Common myeloid progenitor, CD34-positive (primary cell): ENCODE measurements at places on chromosomes 11 and 22.

DNA sequence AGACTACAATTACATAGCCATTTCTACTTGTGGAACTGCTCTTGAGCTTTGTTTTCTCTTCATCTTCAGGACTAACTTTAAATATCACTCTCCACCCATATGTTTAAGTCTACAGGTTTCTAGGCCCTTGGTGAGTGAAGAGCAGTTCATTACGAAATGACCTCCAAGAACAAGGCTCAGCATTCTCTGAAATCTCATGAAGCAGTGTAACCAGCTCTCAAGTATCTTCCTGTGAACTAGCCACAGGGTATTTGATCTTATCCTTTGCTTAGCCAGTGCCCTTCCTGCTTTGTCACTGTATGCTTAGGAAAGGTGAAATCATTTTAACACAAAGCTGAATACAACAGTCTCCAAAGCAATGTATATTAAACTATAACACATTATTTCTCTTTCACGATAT, 20.4 kb upstream of the LYVE1 start:
- DNase-seq, result no peak
- peak overlapping the region; percentile 11 for H3K27ac ChIP-seq
- no peak overlapping the region for H3K4me3 ChIP-seq
- no peaks in the 10 kb centered on the region for H3K27me3 ChIP-seq
- peaks cover 15% of the 10 kb centered on the region for H3K4me1 ChIP-seq
- H3K36me3 ChIP-seq, result no peaks in the 10 kb centered on the region

- DNase-seq, result no peak
- H3K27ac ChIP-seq, result no peak overlapping the region
- H3K27me3 ChIP-seq, result peaks cover 9% of the 10 kb centered on the region
Measured at GRCh38 chr22:46546466-46547178, 9.2 kb upstream of the CELSR1 start.

GRCh38 chr11:69683764-69684333, 8.7 kb upstream of the LTO1 start:
- H3K27me3 ChIP-seq, result peaks cover 17% of the 10 kb centered on the region
- peaks cover 3% of the 10 kb centered on the region for H3K4me1 ChIP-seq
- no peak overlapping the region for H3K27ac ChIP-seq
- H3K36me3 ChIP-seq, result no peaks in the 10 kb centered on the region
- no peak overlapping the region for H3K4me3 ChIP-seq
- DNase-seq, result no peak

GRCh38 chr11:125777309-125777708, 1.3 kb downstream of the PATE2 start:
- no peak overlapping the region for H3K27ac ChIP-seq
- no peaks in the 10 kb centered on the region for H3K4me1 ChIP-seq
- peaks cover 2% of the 10 kb centered on the region for H3K27me3 ChIP-seq
- H3K4me3 ChIP-seq, result no peak overlapping the region
- DNase-seq, result no peak

- no peak overlapping the region for H3K4me3 ChIP-seq
- no peak for DNase-seq
- no peaks in the 10 kb centered on the region for H3K27me3 ChIP-seq
- H3K36me3 ChIP-seq, result no peaks in the 10 kb centered on the region
- no peaks in the 10 kb centered on the region for H3K4me1 ChIP-seq
- no peak overlapping the region for H3K27ac ChIP-seq
Measured at GRCh38 chr11:71321433-71322191, 69.2 kb upstream of the SHANK2 start.

- H3K36me3 ChIP-seq, result no peaks in the 10 kb centered on the region
- no peak overlapping the region for H3K4me3 ChIP-seq
- no peak for DNase-seq
- peaks cover 2% of the 10 kb centered on the region for H3K27me3 ChIP-seq
- H3K4me1 ChIP-seq, result peaks cover 17% of the 10 kb centered on the region
Measured at GRCh38 chr11:117941163-117941707, 12.0 kb upstream of the TMPRSS13 start.

DNA sequence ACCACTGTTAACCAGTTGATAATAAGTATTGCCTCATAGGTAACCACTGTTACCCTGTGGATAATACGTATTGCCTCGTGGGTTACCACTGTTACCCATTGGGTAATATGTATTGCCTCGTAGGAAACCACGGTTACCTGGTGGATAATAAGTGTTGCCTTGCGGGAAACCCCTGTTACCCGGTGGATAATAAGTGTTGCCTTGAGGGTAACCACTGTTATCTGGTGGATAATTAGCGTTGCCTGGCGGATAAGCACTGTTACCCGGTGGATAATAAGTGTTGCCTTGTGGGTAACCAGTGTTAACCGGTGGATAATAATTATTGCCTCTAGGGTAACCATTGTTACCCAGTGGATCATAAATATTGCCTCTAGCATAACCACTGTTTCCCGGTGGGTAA, 27.3 kb upstream of the NXPE4 start:
- H3K4me1 ChIP-seq, result no peaks in the 10 kb centered on the region
- H3K27me3 ChIP-seq, result no peaks in the 10 kb centered on the region
- no peaks in the 10 kb centered on the region for H3K36me3 ChIP-seq

DNA sequence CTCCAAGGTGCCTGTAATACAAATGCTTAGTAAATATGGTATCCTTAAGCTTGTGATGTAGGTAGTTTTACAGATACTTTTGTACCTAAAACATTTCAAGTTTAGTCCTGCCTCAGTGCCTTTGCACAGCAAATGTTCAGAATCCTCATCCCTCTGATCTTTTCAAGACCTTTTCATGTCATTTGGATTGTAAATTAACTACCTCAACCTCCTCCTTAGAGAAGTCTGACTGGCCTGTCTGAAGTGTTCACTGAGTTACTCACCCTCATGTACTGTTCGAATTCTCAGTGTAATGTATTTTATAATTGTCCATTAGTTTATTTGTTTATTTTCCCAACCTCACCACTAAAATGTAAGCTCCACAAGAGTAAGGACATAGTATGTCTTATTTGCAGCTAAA, 147.5 kb downstream of the ELP4 start:
- no peak overlapping the region for H3K4me3 ChIP-seq
- no peaks in the 10 kb centered on the region for H3K36me3 ChIP-seq
- no peak overlapping the region for H3K27ac ChIP-seq

DNA sequence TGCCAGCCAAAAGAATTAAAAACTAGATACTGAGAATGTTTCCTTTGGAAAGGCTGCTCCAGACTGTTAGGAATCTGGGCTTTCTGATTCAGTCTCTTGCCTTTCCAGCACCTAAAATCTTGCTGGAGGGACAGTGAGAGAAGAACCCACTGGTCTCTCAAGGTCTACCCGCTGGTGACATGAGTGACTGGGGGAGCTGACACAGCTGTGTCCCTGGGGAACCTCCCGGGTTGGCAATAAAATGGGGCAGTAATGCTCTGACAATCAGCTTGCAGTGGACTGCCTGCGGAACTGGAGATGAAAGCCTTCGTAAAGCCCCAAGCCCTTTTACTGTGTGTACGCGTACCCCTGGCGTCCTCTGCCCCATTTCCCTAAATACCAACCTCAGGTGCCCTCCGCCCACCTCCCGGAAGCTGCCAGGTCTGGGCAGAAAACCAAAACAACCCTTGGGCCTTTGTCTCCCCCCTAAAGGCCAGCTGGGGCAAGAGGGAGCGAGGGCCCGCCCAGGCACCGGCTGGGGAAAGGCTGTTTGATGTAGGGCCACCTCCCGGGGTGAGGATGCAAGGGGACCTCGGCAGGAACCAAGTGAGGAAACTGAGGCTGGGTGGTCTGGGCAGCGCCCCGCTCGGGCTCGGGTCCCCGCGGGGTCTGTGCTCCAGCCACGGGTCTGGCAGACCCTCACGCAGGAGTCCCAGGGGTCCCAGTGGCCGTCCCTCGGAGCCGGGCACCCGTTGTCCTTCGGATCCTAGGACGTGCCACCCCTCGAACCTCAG, 741 bp downstream of the CARS1 start:
- no peak for DNase-seq
- H3K27ac ChIP-seq, result peak overlapping the region; percentile 78
- H3K27me3 ChIP-seq, result no peaks in the 10 kb centered on the region
- H3K4me3 ChIP-seq, result peak overlapping the region; percentile 77
- peaks cover 21% of the 10 kb centered on the region for H3K36me3 ChIP-seq
